Renal cortical epithelial cell (primary cell): ENCODE measurements at places on chromosomes 5 and 9.
A peak's percentile ranks its signal among the peaks of the same experiment; 100 is the strongest.

DNA sequence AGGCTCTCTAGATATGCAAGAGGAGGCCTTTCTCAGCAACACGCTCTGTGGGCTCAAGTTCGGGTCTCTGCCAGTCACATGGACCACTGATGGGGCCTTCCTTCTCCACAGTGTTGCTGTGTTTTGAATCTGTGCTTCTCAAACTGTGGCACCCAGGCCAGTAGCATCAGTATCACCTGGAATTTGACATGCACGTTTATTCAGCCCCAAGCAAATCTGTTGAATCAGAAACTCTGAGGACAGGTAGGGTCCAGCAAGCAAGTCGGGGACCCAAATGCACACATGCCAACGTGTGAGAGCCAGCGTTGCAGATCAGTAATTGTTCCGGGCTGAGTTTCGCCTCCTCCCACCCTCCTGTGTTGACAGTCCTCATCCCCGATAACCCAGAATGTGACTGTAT is 502.6 kb downstream of the IRX1 start:
- no peak for DNase-seq

GRCh38 chr5:177607452-177608192 is 7.7 kb downstream of the B4GALT7 start:
- peak; percentile 54 for DNase-seq

DNA sequence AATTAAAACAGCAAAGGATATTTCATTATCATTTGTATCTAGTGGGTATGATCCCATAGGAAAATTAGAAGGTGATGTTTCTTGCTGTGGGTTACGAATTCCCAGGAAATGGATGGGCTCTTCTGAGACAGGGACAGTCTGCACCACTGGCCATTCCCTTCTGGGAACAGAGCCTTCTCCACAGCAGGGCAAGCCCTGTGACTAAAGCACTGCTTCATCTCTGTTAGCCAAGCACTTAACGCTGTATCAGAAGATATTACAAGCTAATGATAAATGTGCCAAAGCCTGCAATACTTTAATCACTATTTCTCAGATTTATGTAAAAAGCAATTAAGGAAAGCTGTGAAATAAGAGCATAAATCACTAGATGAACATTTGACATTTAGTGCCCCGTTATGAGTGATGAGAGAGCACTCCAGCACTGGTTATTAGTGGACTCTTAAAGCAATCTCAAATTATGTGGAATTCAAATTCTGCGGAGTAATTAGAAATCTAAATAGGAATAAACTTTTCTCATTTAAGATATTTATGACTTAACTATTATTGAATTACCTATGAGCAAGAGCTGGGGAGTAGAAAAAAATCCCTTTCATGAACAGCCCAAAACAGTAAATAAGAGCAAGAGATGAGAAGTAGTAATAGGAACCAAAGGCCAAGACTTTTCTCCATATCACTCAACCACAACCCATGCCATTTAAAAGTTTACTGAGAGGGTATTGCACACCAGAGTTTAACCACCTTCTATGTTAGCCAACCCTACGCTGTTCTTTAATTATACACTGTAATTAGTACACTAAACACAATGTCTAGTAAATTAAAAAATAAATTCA is 49.2 kb downstream of the FAM240B start:
- DNase-seq, result no peak

- DNase-seq, result peak; percentile 86
Measured at GRCh38 chr9:752201-752600, 89.3 kb upstream of the DMRT1 start.

DNA sequence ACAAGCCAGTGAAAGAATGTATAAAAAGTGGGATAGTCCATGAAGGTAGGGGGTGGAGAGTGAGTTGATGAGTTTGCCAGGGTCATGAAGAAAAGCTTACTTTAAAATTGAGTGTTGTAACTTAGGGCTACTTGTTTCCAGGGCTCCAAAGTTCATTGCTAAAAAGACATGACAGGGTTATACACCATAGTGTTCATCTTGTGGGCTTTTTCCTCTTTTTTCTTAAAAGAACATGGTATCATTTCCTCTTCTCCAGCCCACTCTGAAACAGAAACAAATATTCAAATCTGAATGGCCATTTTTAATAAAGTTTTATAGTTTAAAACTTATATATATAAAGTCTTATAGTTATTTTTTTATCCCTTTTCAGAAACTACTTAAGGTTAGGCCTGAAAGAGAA is 115.7 kb upstream of the SMC2 start:
- DNase-seq, result no peak

- no peak for DNase-seq
Measured at GRCh38 chr5:44663991-44664710, 144.6 kb upstream of the MRPS30 start.

DNA sequence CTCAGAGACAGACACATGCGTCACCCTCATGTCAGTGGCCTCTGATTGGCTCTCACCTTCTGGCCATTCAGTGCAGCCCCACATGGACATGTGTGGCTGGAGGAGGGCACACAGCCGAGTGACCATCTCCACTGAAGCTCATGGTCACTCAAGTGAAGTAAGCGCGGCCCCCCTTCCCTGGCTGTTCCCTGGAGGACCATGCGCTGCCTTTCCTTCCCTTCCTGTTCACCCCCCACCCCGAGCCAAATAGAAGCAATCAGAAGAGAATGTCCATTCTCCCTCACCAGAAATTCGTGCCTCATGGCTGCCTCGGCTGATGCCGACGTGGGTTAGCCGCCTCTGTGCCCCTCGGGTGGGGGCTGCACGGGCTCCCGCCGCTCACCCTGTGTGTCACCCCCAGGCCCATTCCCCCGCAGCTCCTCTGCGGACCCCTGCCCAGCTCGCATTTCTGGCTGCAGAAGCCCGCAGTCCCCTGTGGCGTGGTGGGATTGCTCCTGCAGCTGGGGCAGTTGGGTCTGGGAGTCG is 12.5 kb upstream of the COL5A1 start:
- DNase-seq, result no peak

DNA sequence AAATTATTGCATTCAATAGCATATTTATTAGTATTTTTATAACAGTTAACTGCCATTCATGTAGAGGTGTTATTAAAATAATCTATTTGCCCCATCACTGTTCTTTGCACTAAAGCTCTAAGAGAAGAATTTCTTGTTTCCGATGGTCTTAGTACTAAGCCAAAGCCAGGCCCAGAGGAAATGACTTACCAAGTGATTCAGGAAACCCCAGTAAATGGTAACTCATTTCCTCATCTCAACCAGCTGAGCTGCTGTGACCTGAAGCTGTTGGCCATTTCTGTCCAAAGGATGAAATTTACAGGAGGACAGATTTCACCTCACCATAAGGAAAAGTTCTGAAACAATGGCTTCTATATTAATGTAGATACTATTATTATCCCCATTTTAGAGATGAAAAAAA is 117.0 kb downstream of the PIK3R1 start:
- peak; percentile 48 for DNase-seq

DNA sequence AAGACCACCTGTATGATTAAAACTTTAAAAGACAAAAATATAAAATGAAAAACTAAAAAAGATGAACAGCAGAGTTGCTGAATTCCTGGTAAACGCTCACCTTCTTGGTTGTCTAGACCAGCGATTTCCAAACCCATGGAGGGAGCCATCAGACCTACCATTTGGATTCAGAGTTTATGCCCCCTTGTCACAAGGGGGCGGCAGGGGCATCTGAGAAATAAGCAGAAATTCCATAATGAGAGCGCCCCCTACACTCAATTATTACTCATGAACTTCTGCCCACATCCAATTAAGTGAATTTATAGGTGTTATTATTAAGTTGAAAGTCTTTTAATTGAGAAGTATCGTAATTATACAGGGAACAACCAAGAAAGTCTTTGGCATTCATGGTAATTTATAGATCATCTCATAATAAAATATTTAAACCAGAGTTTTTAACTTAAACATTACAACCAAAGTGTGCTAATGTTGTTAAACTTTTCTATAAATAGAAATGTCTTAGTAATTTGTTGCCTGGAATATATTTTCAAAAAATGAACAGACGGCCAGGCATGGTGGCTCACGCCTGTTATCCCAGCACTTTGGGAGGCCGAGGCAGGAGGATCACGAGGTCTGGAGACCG is 35.2 kb upstream of the SPATA31C2 start:
- DNase-seq, result peak; percentile 86

DNA sequence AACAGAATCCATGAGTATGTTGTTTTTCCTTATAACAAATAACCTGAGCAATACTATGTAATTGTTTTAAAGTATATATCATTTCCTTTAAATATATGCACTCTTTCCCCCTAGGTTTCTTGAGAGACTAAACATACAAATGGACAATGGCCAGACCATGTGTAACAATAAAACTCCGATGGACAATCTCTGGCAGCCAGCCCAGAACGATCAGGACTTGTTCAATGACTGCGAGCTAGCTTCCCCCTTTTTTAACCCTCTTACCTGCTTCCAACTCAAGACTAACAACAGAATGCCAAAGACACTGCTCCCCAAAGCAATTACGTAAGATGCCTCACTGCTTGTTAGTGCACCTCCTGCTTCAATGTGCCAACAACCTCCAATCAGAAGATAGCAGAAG is 94.9 kb downstream of the HTR4 start:
- no peak for DNase-seq

GRCh38 chr5:172114875-172115422 is 73.1 kb downstream of the STK10 start:
- DNase-seq, result no peak

- peak; percentile 6 for DNase-seq
Measured at GRCh38 chr5:100838048-100838473, 65.0 kb downstream of the ST8SIA4 start.

DNA sequence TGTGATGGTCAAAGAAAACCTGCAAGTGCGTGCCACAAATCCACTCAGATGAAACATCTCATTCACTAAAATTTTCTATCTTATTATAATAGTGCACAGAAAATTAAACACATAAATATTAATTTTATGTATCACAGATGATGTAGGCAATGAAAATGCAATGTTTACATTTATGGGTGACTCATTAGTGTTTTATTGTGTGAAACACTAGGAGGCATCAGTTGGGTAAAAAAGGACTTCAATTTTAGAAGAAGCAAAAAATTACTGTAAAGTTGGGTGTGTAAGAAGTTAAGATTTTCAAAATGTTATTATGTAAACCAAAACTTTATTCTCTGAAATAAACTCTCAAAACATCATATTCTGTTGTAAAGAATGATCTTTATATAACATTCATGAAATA is 4.0 kb downstream of the MEF2C start:
- DNase-seq, result no peak

DNA sequence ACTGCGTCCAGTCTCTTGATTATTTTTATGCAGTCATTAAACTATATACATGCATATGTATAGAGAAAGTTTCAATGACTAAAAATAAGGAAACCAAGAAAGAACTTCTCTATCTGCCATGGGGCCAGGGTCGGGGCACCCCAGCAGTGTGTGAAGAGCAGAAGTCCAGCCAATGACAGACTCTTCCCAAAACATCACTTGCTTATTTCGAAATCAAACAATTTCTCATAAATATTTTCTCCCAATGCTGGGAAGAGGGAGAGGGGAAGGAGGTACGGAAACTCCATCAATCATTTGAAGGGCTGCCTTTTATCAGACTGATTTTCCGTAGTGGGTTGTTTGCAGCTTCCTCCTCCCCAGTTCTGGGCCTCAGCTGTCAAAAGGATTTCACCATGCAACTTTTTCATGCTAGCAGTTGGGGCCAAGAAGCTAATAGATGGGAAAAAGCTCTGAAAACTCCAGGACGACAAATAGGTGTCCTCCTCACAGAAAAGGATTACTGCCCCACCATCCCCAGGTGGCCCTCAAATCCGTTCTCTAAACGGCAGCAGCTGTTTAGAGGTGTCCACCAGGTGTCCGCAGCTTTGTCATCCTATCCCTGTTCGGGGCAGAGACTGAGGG is 617 bp upstream of the FPGS start:
- peak; percentile 8 for DNase-seq

- no peak for DNase-seq
Measured at GRCh38 chr9:19682397-19682796, 106.4 kb downstream of the SLC24A2 start.

DNA sequence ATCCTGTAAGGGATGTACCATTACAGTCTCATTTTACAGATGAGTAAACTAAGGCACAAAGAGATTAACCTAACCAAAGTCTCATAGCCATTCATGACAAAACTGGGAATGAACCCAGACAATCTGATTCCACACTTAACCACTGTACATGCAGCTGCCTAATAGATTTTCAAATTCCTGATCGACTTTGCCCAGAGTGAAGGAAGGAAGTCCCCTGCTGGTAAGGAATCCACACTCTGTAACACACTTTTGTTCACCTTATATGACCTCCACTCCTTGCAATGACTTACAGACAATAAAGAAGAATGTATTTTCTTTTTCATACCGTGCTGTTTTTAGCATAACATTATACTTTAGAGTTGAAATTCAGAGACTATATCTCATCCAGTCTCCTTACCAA is 31.3 kb upstream of the PLPP6 start:
- DNase-seq, result peak; percentile 9

DNA sequence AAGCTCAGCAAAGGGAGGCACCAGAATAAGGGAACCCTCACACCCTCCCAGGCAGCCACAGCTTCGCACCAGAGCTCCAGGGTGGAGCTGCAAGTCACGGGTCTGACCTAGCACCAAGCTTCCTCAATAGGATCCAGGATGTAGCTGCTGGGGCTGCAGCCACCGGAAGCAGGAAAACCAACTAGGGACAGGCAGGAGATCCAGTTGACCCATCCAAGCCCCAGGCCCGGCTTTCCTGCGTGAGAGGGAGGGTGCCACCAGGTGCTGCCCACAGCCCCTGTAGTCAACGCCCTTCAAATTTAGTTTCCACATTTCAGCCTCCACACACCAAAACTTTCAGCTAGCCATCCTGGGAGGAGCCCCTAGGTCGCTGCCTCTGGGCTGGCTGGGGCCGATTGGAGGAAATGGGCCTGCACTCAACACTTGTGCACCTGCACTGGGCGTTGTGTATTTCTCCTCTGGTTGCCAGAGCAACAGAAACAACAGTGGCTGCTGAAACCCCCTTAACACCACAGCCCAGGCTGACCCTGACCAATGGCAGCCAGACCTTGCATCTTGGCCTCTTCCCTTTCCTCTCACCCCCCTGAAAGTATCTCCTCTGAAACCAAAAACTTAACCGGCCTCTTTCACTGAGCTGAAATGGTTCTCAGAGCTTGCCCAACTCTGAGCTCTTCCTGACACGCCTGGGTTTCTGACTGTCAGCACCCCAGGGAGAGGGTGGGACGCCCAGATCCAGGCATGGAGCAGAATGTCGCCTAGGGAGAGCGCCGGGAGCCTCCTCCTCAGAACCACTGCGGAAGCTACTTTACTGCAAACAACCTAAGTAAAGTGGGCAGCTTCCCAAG is 226.5 kb upstream of the MAP3K1 start:
- no peak for DNase-seq

- DNase-seq, result no peak
Measured at GRCh38 chr5:1008451-1009358, at the start of gene NKD2. Gene NKD2, plus strand, starts transcription at chr5:1008802. Its CDS starts 256 bp downstream, at chr5:1009058.

- DNase-seq, result peak; percentile 60
Measured at GRCh38 chr5:52738095-52738506, 49.6 kb upstream of the ITGA1 start.

GRCh38 chr5:173895401-173896165 is 7.4 kb downstream of the CPEB4 start:
- DNase-seq, result no peak

DNA sequence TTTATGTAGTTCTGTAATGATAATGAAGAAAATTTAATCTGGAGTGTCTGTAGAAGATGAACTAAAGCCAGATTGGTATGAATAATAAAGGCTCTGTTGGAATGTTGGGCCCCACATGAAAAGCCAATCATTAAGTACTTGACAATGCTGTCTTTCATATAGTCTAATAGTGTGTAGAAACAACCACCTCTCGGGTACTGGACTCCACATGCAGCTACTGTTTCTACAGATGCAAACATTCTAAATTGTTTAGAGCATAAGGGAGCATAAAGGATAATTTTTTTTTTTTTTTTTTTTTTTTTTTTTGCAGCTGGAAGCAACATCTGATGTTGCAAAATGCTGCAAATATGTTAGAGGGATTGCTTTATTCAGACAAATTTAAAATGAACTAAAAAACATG is 354.3 kb downstream of the KCTD16 start:
- no peak for DNase-seq
